Endothelial cell of umbilical vein (primary cell): ENCODE measurements at places on chromosomes 3 and 15. TPM values are rescaled to one million over a fixed set of nuclear protein-coding genes. Genes with fewer than 3 reads are reported as not detected.

Gene LRTM1
- not detected in 2 replicates for total RNA-seq

Gene TMC3
- not detected in 2 replicates for total RNA-seq

Gene COX5A
- total RNA-seq = 220 and 232 TPM in 2 replicates

Gene RETNLB
- total RNA-seq = not detected in 2 replicates

Gene CFAP100
- not detected in 2 replicates for total RNA-seq

Gene CCDC80
- total RNA-seq = 59.3 and 77.2 TPM in 2 replicates

Gene ANKRD28
- total RNA-seq = 82.2 and 97.3 TPM in 2 replicates

Gene SNX22
- total RNA-seq = 0.14 and 0.73 TPM in 2 replicates

Gene FAM107A
- total RNA-seq = 8.2 and 10.7 TPM in 2 replicates

Gene TIMP4
- total RNA-seq = 0.40 TPM in 1 of 2 replicates, not detected in the other

Gene RTP4
- 0.22 TPM in 1 of 2 replicates, not detected in the other for total RNA-seq

Gene UBA3
- total RNA-seq = 81.6 and 84.6 TPM in 2 replicates

Gene NEO1
- 0.35 TPM in 2 replicates for total RNA-seq

Gene CD86
- total RNA-seq = not detected in 2 replicates

Gene STAC
- total RNA-seq = 0.88 TPM in 1 of 2 replicates, not detected in the other

Gene AHSG
- not detected in 2 replicates for total RNA-seq

Gene GP9
- not detected in 2 replicates for total RNA-seq

Gene RNU5B-1
- total RNA-seq = not detected in 2 replicates

Gene SLC22A13
- total RNA-seq = 0.44 and 0.53 TPM in 2 replicates

Gene SLC51A
- not detected in 2 replicates for total RNA-seq

Gene RASSF1
- 27.0 and 31.9 TPM in 2 replicates for total RNA-seq

Gene ZFYVE19
- total RNA-seq = 24.8 and 29.7 TPM in 2 replicates

Gene PRR20G
- total RNA-seq = not detected in 2 replicates

Gene SAMD7
- total RNA-seq = not detected in 2 replicates

Gene DNAH12
- total RNA-seq = 0.20 TPM in 1 of 2 replicates, not detected in the other

Gene MKRN3
- total RNA-seq = 0.18 TPM in 2 replicates

Gene UROC1
- not detected in 2 replicates for total RNA-seq
